ENCODE measurements at places on chromosomes 7 and 10.

- no peak for DNase-seq
Observed at GRCh38 chr10:24156686-24157085, 52.3 kb upstream of the KIAA1217 start.

DNA sequence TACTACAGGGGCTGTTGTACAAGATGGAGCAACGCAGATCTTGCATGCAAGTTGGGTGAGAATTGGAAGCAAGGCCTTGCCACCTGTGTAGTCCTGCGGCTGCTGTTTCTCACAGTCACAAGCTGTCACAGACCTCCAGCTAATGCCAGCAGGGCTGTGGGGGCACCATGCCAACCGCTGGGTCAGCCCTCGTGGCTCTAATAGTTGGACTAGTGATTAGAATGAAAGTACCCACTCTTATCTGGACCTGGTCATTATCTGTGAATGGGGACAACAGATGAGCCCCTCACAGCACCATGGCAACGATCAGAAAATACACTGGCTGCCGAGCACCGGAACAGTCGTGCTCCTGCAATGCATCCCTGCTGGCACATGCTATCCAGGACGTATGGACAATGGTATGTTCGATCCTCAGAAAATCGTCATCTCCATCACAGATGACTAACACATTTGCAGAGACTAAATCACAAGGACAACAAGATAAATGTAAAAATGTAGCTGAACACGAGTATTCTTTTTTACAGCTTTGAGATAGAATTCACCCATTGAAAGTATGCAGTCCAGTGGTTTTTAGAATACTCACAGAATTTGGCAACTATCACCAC lies 80.4 kb upstream of the CALN1 start:
- DNase-seq, result no peak

GRCh38 chr10:110764793-110765512 lies 106.8 kb upstream of the PDCD4 start:
- DNase-seq, result no peak

DNA sequence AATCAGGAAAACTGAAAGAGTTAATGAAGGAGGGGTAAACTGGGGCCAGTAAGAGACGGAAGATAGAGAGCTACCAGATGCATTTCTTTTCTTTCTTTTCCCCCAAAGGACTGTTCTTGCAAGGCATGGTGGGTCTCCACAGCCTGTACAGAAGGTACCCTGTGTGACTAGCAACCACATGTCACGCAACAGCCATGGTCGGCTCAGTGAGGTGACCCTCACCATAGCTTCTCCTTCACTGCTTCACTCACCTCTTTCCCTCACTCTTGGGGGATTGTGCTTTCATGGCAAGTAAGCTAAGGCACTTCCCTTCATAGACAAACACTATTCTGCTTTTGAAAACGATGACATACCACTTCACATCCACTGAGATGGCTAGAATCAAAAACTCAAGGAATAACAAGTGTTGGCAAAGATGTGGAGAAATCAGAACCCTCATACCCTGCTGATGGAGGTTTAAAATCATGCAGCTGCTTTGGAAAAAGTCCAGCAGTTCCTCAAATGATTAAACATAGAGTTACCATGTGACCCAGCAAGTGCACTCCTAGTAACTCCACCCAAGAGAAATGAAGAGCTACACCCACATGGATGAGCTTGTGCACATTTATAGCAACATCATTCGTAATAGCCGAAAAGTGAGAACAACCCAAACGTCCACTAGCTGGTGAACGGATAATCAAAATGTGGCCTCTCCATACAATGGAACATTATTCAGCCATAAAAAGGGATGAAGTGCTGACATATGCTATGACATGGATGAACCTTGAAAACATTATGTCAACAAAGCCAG lies 3.8 kb upstream of the INSIG1 start:
- DNase-seq, result no peak

GRCh38 chr10:88489107-88489506 lies 94.0 kb downstream of the RNLS start:
- DNase-seq, result no peak

DNA sequence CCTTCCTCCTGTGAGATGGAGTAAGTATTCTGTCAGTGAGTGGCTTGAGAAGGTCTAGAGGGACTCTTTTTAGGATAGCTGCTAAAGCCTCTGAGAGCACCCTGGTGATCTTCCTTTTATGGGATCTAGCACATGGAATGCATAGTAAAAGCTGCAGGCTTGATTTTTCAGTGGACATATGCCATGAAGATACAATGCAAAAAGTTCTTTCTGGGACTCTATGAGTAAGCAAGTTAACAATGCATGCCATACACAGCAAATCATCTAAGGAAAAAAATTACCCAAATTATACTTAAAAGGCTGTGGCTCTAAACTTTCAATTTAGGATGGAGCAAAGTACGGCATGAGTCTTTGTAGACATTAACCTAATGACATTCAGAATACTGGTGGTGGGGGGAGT lies 154.5 kb downstream of the SGMS1 start:
- no peak for DNase-seq

DNA sequence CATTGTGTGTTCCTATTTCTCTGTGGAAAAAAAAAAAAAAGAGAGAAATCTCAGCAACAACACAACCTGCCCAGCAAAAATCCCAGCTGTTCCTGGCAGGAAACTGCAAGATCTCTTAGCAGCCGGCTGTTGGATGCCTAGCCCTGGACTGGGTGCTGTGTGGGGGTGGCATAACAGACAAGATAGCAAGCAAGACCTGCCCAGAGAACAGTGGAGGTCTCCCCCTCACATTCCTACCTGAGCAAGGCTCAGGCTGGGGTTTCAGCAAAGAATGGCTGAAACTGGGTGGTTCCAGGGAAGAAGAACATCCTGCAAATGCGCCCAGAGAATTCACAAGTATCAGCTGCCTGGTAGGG lies 248.8 kb upstream of the ZMIZ1 start:
- no peak for DNase-seq

DNA sequence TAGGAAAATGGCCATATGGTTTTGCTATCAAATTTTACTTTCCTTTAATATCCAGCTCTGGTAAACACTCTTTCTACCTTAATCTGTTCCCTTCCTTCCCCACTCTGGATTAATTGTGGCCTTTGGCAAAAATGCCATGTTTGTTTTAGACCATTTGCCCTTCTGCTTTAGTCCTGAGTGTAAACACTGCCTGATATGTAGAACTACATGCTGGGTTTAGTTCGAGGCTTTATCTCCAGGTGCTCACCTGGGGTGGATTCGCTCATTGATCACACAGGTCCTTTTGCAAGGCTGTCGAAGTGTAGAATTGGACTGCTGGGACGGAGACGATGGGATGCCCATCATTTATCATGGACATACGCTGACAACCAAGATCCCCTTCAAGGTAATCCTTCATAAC lies 94.1 kb downstream of the NOC3L start:
- no peak for DNase-seq

DNA sequence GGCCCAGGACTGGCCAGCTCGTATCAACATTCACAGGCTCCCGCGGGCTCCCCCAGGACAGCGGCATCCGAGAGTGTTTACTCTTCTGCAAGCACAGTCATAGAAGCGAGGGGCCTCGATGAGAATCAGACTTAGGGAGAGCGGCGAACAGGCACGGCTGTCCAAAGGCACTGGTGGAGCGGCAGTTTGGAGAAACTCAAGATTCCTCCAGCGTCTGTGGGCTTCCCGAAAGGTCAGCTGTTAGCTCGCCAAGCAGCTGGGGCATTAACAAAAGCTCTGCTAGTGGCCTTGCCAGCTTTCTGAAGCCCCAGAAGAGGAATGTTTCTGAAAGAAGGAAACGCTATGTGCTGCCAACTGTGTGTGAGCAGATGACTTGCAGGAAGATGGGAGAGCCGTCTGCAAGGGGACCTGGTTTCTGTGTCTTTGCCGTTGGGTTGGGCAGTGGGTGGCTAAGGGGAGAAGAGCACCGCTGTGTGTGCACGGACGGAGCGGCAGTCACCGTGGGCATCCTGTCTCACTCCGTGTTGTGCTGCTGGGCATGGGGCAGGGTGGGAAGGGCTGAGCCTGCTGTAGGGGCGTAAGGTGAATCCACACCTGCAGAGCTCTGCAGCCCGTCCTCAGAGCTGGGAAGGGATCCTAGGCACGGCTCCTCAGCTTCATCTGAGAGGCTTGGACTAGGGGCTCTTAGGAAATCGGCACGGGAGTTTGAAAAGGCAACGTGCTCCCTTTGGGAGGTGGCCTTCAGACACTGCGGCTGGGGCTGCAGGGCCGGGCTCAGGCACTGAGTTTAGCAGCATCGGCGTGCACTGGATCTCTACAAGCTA lies 42.1 kb downstream of the AMZ1 start:
- DNase-seq, result no peak

GRCh38 chr7:29809533-29810155 lies 3.3 kb downstream of the WIPF3 start:
- no peak for DNase-seq

DNA sequence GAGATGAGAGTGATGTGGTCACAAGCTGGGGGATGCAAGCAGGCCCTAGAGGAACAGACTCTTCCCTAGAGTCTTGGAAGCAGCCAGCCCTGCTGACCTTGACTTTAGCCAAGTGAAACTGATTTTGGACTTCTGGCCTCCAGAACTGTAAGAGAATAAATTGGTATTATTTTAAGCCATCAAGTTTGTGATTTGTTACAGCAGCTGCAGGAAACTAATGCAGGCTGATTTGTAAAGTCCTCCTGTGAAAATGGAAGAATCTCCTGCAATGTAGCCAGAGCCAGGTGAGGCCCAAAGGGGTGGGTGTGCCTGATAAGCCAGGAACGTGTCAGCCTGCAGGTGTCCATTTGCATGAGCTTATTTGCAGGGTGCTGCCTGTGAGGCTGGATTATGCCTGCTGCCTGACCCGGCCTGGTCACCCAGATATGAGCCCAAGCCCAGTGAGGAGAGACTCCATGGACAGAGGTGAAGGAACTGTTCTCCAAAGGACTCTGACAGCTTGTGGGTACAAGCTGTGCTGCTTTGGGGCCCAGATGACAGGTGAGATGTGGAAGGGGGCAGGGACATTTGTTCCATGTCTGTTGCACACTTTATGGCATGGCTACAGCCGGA lies 24.6 kb upstream of the PLEKHA1 start:
- DNase-seq, result no peak

DNA sequence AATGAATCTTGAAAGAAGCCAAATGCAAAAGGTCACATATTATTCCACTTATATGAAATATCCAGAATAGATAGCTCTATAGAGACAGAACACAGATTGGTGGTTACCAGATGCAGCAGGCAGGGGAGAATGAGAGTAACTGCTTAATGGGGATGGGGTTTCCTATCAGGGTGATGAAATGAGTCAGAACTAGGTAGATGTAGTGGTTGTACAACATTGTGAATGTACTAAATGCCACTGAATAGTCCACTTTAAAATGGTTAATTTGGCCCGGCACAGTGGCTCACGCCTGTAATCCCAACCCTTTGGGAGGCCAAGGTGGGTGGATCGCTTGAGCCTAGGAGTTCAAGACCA lies 9.4 kb upstream of the SLC25A28 start:
- no peak for DNase-seq

DNA sequence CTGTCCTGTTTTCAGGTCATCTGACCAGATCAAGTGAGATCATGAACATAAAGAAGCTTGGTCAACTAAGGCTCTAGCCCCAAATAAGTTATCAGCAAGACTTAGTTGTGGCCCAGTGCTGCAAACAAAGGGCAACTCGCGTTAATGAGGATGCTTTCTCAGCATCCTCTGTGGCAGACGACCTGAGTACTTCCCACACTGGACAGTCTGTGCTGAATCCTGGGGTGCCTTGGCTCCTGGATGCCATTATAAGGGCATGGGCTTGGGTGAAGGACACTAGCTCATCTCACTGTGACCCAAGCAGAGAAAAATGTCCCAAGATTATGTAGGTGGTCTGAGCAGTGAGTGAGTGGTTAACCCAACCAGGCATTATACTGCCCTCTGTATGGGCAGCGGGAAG lies 13.9 kb downstream of the CPA5 start:
- no peak for DNase-seq

GRCh38 chr7:159070431-159071148 lies 74.1 kb downstream of the VIPR2 start:
- no peak for DNase-seq

- no peak for DNase-seq
Observed at GRCh38 chr10:132833421-132834111, 47.6 kb upstream of the NKX6-2 start.

DNA sequence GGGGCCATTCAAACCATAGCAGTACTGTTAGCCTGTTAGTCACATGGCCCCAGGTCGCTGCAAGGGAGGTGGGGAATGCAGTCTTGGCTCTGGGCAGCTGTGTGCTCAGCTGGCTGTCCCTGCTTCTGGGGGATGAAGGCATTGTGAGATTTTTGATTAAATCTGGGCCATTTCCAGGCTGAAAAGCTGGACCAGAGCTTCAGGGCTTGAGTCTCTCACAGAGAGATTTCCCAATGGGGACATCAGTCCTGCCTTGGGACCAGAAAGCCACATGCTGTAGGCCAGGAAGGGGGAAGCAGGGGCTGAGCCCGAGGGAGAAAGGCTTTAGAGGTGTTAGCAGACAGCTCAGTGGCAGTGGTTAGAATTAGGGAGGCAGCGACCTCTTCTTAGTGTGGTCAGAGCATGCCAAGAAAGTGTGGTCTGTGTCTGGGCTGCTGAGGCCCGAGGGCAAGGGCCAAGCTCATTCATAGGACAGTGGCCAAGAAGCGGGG lies 33.6 kb downstream of the PALD1 start:
- no peak for DNase-seq

DNA sequence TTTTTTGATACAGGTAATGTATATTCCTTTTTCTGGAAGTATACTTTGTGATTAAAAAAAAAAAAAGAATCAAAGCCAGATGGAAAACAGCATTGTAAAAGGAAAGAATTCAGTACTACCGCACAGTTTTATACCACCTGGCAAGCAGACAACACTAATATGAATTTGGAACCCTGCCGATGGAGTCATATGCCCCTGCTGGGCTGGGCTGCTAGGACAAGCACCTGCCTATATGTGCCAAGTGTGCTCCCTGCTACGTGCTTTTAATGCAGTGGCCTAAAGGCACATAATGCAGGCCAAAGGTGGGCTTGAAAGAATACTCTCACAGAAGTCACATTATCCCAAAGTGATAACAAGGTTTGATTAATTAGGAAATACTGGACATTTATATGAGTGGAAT lies 29.8 kb upstream of the WAC start:
- DNase-seq, result peak; percentile 74

DNA sequence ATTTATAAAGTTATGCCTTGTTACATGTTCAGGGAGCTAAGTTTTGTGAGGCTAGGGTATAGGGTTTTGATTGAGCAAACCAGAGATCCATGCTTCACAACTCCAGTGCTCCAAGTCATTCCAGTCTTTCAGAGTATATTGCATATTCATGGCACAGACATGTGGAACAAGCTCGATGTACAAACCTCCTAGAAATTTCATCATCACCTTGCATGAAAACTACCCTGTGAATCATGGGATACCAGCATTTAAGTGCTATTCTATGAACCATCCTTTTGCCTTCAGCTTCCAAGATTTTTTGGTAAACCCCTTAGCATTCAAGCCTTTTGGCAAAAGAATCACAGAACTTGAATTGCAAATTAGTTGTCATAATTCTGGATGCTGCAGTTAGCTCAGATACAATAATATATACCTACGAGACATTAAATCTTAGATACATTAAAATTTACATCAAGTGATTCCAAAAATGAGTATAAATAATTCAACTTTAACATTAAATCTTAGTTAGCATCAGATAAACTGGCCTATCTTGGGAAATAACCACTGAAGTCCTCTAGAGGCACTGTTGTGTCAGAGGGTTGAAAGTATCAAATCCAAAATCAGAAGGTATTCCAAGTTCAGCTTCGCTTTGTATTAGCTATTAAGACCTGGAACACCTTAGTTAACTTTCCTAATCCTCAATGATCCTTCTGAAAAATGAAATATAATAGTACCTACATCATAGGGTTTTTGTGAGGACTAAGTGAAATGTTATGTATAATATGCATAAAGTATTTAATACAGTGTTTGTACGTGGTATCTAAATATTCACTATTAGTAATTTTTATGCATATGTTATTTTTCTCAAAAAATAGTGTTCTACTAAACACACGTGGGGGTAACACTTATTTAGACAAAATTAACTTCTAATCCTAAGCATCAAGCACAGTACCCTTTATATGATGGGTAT lies 55.5 kb upstream of the CABCOCO1 start:
- no peak for DNase-seq
